CD14-positive monocyte (primary cell): ENCODE measurements at places on chromosomes 5 and 9. TPM values are rescaled to one million over a fixed set of nuclear protein-coding genes. Genes with fewer than 3 reads are reported as not detected.

SMIM32 gene
- not detected for polyA plus RNA-seq

ABLIM3 gene
- polyA plus RNA-seq: 0.74 TPM

CCDC152 gene
- polyA plus RNA-seq: 0.03 and 0.09 TPM in 2 replicates

CTSL gene
- 18.9 and 28.8 TPM in 2 replicates for polyA plus RNA-seq

MAP1B gene
- polyA plus RNA-seq: not detected in 2 replicates

CDC14B gene
- polyA plus RNA-seq: 0.03 TPM in 2 replicates

NUTM2F gene
- polyA plus RNA-seq: not detected

LHFPL2 gene
- 11.6 TPM for polyA plus RNA-seq

PCDHGA9 gene
- not detected for polyA plus RNA-seq

TOR4A gene
- 17.6 and 24.9 TPM in 2 replicates for polyA plus RNA-seq

DAPK1 gene
- 44.4 TPM for polyA plus RNA-seq

CYLC2 gene
- polyA plus RNA-seq: not detected

- no peak for DNase-seq
These were observed 31.0 kb upstream of the RXRA start for GRCh38 chr9:134295101-134295745.

DNA sequence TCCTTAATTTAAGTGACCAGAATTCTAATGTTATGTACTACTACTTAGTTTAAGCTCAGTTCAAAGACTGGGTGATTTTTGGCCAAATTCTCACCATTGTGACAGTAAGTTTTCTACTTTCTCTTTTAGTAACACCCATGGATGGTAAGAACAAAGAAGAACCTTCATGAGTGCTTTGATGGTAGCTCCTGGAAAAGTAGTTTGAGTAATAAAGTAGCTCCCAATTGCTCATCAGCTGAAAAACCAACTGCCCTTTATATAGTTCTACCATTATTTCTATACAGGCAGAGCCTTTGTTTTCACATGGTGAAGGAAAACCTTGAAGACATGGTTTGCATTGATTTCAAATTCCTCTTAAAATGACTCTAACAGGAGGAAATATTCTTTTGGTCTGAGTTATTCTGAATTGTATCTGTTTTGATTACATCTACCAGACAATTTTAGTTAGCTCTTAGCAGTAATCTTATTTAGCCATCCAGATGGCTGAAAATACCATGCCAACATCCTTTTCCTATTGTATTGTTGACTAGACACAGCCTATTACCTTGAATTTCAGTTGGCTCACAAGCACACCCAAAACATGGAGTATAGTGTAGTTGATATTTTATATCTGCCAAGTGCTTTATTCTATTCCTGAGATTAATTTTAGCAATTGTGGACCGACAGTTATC is 23.7 kb upstream of the STARD4 start:
- DNase-seq: no peak

GRCh38 chr5:143760131-143760505 is 51.8 kb upstream of the HMHB1 start:
- no peak for DNase-seq

GRCh38 chr5:30525353-30525752 is 668.1 kb upstream of the CDH6 start:
- DNase-seq: no peak

DNA sequence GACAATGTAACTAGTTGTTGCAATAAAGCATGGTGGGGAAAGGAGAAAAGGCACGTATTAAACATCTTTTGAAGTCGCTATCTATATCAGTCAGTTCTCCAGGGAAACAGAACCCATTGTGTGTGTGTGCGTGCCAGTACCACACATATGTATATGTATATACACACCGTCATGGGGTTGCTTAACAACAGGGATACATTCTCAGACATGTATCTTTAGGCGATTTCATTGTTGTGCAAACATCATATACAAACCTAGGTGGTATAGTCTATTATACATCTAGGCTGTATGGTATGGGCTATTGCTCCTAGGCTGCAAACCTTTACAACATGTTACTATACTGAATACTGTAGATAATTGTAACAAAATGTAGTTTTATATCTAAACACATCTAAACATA is 2.3 kb downstream of the CDKN2B-AS1 start:
- peak; percentile 31 for DNase-seq

GRCh38 chr5:179129607-179130071 is 69.5 kb downstream of the ZNF354C start:
- no peak for DNase-seq

- no peak for DNase-seq
These were observed 76.0 kb upstream of the KLF9 start for GRCh38 chr9:70490478-70490877.

DNA sequence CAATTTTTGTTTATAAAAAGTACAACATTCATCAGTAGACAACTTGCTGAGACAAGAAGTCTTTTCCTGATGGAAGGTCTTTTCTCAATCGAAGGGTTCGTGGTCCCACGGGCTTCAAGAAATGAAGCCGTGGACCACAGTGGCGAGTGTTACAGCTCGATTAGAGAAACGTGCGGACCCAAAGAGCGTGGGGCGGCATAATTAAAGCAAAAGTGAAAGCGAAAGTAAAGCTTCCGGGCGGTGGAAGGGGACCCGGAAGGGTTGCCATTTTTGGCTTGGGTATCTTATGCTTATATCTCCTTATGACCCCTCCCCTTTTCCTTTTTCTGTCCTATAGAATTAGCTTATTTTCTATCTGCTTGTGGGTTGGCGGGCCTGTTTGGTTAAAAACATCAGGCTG is 2309.4 kb upstream of the ACO1 start:
- no peak for DNase-seq

- DNase-seq: no peak
These were observed 467.5 kb upstream of the TLE4 start for GRCh38 chr9:79104216-79104615.

DNA sequence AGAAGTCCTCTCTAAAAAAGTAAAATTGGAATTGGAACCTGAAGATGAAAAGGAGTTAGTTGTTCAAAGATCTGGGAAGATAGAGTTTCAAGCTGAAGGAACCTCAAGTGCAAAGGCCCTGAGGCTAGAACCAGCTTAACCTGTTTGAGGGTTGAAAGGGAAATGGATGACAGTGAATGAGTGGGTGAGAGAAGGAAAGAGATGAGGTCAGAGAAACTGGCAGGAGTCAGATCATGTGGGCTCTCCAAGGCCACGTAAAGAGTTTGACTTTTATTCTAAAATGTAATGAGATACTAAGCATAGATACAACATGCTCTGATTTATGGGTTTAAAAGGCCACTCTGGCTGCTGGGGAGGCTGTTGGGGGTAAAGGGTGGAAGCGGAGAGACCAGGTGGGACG is 2.5 kb upstream of the RAD23B start:
- no peak for DNase-seq

- no peak for DNase-seq
These were observed 8.6 kb downstream of the STC2 start for GRCh38 chr5:173319646-173320045.

GRCh38 chr9:27168496-27168895 is 59.5 kb downstream of the TEK start:
- no peak for DNase-seq

GRCh38 chr5:157520911-157521703 is 54.5 kb downstream of the ADAM19 start:
- no peak for DNase-seq

DNA sequence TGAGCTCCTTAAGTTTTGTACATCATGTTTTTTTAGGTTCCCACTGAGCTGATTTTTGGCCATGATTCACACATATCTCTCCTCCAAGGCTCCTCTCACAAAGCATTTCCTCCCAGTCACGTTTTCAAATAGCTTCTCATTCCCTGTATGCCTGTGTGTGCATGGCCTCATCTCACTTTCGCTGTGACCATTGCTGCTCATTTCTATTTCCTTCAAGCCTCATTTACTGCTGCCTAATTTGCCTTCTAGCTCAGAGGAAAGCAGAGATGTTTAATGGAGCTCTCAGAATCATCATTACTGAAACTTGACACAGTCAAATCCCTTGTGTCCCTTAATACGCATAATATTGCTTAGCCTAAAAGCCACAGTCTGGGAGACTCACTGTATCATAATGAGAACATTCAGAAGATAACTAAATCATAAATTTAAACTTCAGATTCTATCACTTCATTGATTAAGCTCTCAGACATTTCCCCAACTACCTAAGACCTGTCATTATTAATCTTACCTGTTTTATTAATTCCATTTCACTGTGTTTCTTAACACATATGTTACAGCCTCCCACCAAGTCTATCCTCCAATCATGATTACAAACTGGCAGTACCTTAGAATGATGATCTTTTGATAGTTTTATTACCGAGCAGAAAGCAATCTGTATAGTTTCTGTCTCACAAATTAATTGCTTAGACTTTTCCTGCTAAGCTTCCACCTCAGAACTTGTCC is 278.3 kb upstream of the PTGER4 start:
- DNase-seq: no peak

DNA sequence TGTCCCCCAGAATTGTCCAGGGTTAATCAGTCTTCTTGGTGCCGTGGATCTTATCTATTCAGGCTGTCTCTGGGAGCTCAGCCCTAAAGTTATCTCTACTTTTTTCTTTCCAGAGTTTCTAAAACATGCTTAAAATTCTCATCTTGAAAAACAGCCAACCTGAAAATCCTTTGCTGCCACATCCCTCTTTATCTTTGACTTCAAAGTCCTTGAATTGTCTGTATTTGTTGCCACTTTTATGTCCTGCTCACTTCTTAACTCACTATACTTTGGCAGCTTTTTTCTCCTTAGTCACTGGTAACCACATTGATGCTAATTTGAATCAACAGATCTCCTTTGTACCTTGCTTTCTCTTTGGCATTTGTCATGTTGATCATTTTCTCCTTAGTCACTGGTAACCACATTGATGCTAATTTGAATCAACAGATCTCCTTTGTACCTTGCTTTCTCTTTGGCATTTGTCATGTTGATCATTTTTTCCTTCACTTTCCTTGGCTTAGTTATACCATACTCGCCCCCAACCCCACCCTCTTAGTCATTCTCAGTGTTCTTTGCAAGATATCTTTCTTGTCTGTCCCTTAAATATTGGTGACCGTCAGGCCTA is 8.5 kb downstream of the DMXL1 start:
- no peak for DNase-seq

DNA sequence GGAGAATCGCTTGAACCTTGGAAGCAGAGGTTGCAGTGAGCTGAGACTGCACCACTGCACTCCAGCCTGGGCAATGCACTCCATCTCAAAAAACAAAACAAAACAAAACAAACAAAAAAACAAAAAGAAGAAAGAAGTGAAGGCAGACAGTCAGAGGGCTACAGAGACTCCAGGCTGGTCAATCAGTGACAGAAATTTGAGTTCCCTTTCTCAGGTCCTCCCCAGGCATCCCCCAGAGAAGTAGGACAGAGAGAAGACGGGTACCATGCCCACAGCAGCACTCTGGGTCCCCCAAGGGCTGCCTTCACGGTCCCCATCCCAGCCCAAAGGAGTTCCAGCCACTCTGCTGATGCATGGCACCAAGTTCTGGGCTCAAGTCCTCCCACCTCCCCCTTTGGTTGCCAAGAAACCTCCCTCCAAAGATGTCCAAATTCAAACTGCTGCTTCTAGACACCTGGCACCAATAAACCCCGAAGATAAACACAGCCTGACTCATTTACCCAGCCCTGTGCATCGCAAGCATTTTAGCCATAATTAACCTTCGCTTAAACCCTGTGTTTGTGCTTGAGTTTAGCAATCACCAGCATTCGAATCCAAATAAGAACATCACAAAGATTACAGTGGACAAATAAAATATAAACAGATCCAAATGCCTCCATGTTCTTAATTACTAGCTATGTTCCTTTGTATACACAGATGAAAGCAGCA is 24.0 kb downstream of the SEMA4D start:
- no peak for DNase-seq

GRCh38 chr9:116689486-116690032 is 2.5 kb downstream of the TRIM32 start:
- no peak for DNase-seq

DNA sequence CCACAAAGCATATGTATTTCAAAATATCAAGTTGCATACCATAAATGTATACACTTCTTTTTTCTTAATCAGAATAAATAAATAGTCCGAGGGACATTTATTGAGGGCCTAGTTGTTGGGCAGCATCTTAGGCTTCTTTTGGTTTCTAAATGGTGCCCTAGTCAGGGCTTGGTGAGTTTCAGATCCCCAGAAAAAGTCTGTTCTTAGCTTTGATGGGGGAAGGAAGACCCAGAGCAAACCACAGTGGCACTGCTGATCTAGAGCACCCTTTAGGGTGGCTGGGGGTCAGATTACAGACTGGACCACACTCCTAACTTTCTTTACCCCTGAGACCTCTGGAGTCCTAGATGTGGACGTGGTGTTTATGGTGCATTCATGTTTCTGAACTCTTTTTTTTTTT is 97.8 kb downstream of the C9orf152 start:
- no peak for DNase-seq

DNA sequence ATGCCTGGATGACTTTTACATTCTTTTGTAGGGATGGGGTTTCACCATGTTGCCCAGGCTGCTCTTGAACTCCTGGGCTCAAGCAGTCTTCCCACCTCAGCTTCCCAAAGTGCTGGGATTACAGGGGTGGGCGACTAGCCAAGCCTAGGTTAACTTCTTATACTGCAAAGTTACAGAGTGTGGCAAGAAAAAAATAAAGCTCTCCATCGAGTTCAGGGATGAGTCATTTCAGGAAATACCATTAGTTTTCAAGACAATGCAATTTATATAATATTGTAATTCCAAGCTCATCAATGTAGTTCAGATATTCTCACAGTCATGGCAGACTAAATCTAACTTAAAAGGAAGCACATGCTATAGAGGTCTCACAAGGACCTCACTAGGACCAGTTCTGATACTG is 11.5 kb upstream of the ABO start:
- no peak for DNase-seq

DNA sequence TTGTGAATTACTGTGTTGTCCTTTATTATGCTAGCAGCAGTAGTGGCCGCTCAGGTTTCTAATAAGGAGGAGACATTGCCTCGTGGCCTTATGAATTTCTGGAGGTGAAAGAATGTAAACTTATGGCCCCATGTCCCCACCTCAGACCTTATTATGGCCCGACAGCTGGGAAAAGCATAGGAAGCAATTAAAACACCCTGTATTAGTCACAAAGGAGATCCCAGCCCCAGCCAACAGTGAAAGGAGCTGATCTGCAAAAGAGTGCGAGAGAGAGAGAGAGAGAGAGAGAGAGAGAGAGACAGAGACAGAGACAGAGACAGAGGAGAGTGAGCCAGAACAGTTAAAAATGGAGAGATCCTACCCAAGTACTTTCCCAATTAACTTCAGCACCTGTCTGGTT is 269.3 kb downstream of the DMRT2 start:
- no peak for DNase-seq

DNA sequence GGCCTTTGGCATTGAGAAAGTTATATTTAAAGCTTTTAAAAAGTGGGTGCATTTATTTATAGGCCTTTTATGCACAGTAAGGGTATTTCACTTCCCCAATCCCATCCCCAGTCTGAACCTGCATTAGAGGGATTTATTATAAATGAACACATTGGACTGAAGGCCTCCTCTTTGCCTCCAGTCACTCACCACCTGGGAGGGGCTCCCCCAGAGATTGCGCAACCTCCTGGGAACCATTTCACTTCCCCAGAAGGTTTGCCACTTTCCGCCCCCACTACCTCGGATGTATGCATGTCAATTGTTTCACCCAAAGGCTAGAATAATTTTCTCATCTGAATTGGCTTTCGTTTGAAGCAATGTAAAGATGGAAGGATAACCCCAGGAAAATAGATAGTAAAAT is 29.8 kb upstream of the VCAN start:
- peak; percentile 16 for DNase-seq
